ENCODE measurements at places on chromosomes 2 and 18. TPM values are rescaled to one million over a fixed set of nuclear protein-coding genes. Genes with fewer than 3 reads are reported as not detected.
A peak's percentile ranks its signal among the peaks of the same experiment; 100 is the strongest.

PGAP1 gene
- 36.9 TPM for polyA plus RNA-seq

RIT2 gene
- 0.13 TPM for polyA plus RNA-seq

ANKRD30BL gene
- polyA plus RNA-seq, result 0.85 TPM

LYPD6 gene
- polyA plus RNA-seq, result 18.8 TPM

- no peak for DNase-seq
Observed at GRCh38 chr2:203756161-203756560, 49.7 kb downstream of the CD28 start.

GRCh38 chr18:57110290-57110689 lies 36.6 kb upstream of the BOD1L2 start:
- DNase-seq, result no peak

DNA sequence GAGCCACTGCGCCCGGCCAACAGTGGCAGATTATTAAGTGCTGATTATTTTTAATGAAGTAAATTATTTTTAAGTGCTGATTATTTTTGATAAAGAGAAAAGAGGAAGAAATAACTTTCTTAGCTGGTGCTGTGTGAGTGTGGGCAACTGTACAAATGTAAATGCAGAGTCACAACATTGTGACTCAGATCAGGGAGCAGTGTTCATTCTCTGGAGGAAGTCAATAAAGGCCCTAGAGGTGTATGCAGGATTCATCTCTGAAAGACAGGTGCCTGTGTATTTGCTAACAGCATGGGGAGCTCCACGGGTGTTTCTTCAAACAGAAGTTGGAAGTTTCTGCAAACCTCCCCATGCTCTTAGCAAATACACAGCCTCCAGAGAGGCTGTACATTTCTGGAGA lies 6.2 kb downstream of the KRTCAP3 start:
- no peak for DNase-seq

EDAR gene
- polyA plus RNA-seq, result 3.1 TPM

CDH20 gene
- polyA plus RNA-seq, result 3.3 TPM

DNA sequence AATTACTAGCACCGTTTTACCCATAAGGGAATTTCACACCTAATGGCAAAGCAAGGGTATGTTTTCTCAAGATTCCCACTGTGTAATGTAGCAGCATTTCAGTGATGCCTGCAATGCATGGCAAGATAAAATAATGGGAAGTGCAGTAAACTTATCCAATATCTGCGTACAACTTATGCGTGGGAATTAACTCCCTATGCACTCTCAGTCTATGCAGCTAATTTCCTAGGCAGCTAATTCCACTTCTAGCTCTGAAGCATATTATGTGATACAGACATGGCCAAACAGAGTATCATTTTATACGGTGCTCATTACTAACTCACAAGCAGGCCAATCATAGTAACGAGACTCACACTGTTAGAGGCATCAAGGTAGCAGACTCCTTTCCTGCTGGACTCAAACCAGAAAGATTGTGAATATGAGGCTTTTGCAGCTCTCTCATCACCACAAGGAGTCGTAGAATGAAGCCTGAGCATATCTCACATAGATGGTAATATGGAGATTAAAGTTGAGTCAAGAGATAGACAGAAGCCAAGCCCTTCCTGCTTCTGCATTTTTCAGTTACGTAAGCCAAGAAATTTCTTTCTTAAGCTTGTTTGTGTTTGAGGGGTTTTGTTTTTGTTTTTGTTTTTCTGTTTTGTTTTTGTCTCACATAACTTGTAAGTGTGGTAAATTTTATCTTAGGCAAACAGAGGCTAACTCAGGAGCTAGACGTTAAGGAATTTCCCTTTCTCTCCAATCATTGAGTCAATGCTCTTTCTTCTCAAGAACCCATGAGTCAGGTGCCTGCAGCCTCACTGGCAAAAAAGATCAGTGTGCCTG lies 34.8 kb upstream of the ITGAV start:
- no peak for DNase-seq

DNA sequence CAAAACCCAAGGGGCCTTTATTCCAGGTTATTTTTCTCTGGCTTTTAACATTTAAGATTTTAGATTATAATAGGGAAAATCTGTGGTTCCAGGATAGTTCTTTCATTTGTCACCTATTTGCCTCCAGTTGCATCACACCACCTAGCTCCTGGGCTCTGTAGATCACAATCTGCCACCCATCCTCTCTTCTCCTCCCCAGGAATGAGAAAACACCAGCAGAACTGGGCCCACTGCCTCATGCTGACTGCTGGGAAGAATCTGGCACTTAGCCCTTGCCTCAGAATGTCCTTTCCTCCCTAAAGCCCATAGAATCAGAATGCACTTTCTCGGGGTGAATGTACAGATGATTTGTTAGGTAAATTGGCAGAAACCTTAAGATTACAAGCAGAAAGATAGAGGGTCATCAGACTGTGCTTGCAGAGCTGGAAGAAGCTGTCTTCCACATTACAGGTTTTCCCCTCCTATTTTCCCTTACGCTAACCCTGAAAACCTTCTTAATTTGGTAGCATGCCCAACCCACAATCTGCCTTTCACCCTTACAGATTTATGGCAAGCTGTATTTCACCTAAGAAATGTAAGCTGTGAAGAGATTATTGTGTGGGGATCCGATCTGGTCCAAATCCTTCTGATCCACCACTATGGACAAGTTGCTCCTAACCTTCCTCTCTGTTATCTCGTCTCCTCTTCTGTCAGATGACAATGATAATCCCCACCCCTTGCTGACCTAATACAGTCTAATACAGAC lies 72.6 kb downstream of the LRRC30 start:
- no peak for DNase-seq

RBKS gene
- polyA plus RNA-seq, result 6.7 TPM

MEX3C gene
- polyA plus RNA-seq, result 79.2 TPM

GRCh38 chr2:66457545-66457944 lies 22.6 kb downstream of the MEIS1 start:
- DNase-seq, result no peak

DNA sequence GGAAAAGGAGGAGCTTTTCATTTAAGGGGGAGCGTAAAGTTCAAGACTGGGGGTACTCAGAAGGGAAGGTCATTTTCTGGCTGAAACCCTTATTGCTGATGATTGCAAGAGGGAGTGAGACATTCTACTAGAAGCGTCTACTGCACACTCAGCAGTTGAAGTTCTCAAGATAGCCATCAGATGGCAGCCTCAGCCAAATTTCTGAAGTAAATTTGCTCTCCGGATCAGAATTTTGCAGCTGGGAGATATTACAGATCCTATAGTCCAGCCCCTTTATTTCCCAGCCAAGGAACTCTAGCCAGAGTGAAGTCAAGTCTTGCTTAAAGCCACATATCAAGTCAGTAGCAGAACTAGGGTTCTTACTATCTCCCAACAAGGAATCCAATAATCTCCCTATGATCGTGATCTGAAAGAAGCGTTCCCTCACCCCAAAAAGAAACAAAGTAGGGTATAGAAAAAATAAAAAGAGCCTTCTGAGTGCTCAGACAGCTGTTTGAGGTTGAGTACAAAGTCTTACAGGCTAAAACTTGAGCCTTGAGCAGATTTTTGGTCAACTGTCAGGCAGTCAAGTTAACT lies 24.0 kb downstream of the RAX start:
- DNase-seq, result peak; percentile 62

DNA sequence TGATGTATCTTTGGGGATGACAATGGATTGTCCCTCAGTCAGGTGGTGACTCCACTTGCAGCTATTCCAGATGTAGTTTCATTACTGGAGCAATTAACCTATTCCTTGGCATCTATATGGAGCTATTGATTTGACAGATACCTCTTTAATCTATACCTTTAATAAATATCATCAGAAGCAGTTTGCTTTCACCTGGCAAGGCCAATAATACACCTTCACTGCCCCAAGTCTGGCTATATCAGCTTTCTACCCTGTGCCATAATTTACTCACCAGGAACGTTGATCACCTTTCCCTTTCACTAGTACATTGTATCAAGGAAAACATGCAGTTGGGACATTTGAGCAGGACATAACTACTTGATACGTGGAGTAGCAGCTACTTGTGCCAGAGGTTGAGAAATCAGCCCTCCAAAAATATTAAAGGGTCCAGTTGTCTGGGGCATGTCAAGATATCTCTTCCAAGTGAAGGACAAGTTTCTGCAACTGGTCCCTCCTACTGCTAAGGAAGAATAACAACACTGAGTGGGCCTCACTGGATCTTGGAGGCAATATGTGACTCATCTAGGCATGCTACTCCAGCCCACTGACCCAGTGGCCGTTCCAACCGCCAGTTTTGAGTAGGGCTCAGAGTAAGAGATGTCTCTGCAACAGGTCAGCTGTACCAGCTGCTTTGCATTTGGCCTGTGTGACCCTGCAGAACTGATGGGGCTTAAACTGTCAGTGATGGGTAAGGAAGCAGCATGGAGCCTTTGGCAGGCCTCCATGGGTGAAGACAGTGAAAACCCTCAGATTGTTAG lies 67.0 kb downstream of the PSMG2 start:
- DNase-seq, result no peak

ZNF385B gene
- 16.8 TPM for polyA plus RNA-seq

CDH2 gene
- polyA plus RNA-seq, result 109 TPM

- no peak for DNase-seq
Observed at GRCh38 chr2:58052978-58053377, 6.4 kb downstream of the VRK2 start.

GRCh38 chr2:86211796-86212188 lies 12.5 kb downstream of the MRPL35 start:
- no peak for DNase-seq

ST8SIA5 gene
- polyA plus RNA-seq, result 1.0 TPM

DNA sequence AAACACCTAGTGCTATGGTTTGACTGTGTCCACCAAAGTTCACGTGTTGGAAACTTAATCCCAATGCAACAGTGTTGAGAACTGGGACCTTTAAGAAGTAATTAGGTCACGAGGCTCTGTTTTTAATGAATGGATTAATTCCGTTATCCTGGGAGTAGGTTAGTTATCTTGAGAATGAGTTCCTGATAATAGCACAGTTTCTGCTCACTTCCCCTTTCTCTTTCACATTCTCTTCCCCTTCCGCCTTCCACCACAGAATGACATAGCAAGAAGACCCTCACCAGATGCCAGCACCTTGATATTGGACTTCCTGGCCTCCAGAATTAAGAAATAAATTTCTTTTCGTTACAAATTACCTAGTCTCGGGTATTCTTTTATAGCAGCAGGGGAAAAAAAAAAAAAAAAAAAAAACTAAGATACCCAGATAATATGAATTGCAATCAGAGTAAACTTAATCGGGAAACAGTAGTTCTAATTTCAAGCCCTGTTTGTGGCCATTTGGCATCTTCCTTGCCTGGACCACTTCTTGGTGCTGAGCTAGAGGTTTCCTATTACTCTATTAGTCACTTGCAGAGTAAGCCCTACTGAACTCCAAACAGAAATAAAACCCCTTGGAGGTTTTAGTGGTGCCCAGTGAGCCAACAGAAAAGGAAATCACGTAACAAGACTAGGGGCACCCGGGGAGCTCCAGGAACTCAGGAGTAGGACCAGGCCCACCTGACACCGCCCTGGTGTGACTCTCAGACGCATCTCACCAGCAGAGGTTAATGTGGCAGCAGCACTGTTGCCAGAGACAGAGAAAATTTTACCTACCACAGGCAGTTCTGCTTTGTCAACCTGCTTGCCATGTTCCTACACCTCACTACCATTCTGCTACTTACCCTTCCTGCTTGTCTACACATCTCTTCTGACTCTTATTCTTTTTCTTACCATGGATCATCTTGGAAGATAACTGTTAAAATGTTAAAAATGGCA lies 147.6 kb upstream of the CAB39 start:
- DNase-seq, result no peak

INHA gene
- 2.0 TPM for polyA plus RNA-seq

GRCh38 chr2:44135296-44135695 lies 33.4 kb upstream of the PPM1B start:
- DNase-seq, result no peak

DNA sequence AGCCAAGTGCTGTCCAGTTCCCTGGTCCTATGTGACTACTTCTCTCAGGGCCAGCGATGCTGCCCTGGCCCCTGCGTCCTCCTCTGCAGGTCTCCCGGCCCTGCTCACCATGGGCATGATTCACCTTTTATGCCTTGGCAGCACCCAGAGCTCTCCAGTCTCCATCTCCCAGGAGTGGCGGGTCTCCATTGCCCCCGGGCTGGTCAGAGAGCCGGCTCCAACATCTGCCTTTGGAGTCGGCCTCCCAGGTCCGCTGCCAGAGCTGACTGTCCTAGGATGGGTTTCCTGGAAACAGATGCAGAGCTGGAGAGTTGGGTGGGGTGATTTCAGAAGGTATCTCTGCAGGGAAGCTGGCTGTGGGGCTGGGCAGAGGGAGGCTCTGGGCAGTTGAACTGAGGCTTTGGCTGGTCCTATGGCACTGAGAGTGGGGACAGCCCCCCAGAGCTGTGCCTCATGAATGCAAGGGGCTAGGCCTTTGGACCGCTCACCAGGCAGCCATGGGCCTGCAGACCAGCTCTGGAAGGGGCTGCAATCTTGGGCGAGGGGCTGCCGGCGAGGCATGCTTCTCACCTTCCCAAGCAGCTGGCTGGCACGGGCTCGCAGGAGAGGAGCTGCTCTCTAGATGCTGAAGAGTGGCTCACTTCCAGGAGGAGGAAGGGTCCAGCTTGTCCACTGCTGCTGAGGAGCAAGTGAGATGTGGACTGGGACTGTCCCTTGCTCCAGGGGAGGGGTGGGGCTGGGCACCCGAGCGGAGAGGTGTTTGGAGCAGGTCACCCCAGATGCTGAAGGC lies 59.8 kb upstream of the HS6ST1 start:
- no peak for DNase-seq

GRCh38 chr2:204791230-204791629 lies 246.0 kb downstream of the PARD3B start:
- DNase-seq, result no peak

RNF125 gene
- 2.7 TPM for polyA plus RNA-seq

- no peak for DNase-seq
Observed at GRCh38 chr18:53056064-53056463, 716.1 kb downstream of the DCC start.

- DNase-seq, result no peak
Observed at GRCh38 chr18:24964216-24964615, 387.8 kb downstream of the ZNF521 start.

ANKRD23 gene
- 5.0 TPM for polyA plus RNA-seq

DNA sequence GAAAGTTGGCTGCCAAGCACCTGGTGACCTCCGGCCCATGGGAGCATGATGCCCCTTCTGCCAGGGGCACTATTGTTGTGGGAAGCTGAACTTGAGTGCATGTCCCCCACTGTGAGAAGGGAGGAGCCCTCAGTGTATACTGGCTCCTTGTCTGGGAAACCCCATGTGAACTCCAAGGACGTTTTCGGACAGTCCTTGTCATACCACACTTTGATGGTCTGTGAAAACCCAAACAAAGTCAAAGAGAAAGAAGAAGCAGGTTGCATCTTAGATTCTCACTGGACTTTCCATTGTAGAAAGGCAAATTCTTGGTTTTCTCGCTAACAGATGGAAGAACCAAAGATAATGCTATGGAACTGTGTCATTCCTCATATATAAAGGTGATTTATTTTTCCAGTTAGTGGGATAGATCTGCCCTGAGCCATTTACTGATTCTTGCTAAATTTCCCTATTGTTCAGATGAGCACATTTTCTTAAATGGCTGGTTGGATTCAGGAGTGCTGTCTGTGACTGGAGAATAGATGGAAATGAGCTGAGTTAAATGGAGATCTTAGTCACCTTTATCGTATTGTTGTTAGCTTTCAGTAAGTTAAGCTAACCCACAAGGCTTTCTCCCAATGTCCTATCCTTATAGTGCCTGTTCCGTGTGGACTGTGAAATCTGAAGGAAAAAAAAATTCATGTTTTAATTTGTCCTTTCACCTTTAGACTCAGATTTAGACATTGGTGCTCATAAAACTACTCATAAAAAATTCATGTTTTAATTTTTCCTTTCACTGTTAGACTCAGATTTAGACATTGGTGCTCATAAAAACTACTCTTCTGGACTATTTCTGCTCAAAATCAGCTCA lies 166.6 kb downstream of the ACTR3 start:
- DNase-seq, result no peak

Measured in left kidney (tissue), 8 donors.